ENCODE measurements at places on chromosomes 6 and 20.

- DNase-seq: no peak
Observed at GRCh38 chr6:142893088-142893487, 51.9 kb downstream of the HIVEP2 start.

- no peak for DNase-seq
Observed at GRCh38 chr6:109186012-109186411, 90.7 kb downstream of the CEP57L1 start.

GRCh38 chr6:21663966-21664313 lies 70.4 kb downstream of the SOX4 start:
- no peak for DNase-seq

GRCh38 chr6:40848038-40848437 lies 191.0 kb downstream of the UNC5CL start:
- DNase-seq: no peak

DNA sequence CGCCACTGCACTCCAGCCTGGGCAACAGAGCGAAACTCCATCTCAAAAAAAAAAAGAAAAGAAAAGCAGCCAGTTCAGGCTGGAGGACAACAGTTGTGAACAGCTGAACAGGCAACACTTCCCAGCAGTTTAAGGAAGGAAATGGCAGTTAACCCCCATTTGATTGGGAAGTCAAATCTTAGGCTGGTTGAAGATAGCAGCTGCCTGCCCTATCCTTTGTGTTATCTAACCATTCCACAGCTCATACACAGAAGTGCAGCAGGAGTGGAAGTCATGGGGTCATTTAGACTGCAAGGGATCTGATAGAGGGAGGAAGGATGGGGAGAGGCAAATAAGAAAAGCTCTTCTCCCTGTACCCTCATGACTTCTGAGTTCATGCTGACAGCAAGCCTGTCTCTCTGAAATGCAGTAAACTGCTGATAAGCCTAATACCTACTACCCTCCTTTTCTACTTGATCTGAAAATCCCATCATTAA lies 35.3 kb downstream of the KCTD20 start:
- no peak for DNase-seq

DNA sequence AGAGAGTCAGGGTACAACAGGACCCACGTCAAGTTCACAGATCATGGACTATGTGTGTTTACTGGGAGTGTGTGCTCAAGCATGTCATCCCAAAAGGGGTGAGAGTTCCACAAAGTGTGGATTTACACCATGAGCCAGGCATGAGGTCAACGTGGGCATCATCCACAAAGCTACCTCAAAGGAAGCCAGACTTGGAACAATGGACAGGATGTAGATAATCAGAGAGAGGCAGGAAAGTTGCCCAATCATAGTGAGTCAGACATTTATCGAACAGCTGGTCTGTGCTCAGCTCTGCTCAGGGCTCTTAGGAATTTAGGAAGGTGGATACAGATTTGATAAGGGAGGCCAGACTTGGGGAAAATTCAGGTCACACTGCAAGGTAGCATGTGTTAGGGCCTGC lies 317.2 kb upstream of the CDYL start:
- no peak for DNase-seq

- no peak for DNase-seq
Observed at GRCh38 chr6:35294308-35294945, 3.2 kb upstream of the DEF6 start.

- DNase-seq: no peak
Observed at GRCh38 chr6:131858765-131859415, 51.1 kb downstream of the ENPP1 start.

DNA sequence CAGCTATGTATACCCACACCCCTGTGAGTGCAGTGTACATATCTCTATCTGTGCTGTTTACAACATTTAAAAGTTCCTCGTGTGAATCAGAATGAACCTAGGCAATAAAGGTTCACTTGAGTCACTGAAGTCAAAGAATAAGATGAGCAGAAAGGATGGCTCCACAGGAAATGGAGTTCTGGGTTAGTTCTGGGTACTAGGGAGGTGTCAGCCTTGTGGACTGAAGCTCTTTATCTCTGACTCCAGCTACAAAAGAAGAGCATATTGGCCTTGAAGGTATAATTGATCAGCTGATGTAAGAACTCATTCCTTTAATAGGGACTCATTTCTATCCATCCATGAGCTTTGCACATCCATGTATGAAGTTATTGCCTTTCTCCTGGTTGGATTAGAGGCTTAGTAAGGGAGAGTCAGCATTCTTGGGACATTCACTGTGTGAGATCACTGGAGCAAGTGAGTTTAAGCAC lies 73.9 kb upstream of the BACH2 start:
- DNase-seq: no peak

GRCh38 chr6:109695468-109695867 lies 4.4 kb downstream of the FIG4 start:
- DNase-seq: no peak

- no peak for DNase-seq
Observed at GRCh38 chr6:52116605-52116948, 29.2 kb upstream of the PKHD1 start.

DNA sequence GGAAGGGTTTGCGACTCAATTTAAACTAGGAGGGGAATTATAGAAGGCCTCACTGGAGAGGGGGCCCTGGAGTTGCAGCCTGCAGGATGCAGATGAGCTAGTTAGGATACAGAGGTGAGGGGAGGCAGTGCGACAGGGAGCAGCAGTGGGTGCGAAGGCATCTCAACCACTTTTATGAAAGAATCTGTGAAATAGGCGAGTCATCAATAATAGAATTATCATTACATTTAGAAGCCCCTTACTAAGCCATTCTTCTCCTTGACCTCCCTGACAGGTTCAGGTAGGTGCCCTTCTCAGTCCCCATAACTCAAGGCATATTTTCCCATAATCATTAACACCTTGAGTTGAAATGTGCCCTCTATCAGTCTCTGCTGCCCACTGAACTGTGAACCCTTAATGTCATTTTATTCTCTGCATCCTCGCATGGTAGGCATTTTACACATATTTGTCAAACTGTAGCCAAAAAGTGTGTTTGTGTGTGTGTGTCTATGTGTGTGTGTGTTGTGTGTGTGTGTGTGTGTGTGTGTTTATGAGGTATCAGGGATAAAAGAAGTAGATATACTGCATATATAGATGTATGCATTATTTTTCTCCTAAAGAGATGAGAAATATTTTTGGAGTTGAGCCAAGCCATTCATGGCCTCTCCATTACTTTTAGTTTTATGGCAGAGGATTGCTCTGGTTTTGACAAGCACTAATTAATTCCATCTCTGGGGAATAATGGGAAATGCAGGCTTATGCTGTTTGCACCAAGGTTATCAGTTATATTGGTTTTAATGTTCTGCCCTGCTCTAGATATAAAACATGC lies 898.8 kb downstream of the KIF16B start:
- DNase-seq: no peak

DNA sequence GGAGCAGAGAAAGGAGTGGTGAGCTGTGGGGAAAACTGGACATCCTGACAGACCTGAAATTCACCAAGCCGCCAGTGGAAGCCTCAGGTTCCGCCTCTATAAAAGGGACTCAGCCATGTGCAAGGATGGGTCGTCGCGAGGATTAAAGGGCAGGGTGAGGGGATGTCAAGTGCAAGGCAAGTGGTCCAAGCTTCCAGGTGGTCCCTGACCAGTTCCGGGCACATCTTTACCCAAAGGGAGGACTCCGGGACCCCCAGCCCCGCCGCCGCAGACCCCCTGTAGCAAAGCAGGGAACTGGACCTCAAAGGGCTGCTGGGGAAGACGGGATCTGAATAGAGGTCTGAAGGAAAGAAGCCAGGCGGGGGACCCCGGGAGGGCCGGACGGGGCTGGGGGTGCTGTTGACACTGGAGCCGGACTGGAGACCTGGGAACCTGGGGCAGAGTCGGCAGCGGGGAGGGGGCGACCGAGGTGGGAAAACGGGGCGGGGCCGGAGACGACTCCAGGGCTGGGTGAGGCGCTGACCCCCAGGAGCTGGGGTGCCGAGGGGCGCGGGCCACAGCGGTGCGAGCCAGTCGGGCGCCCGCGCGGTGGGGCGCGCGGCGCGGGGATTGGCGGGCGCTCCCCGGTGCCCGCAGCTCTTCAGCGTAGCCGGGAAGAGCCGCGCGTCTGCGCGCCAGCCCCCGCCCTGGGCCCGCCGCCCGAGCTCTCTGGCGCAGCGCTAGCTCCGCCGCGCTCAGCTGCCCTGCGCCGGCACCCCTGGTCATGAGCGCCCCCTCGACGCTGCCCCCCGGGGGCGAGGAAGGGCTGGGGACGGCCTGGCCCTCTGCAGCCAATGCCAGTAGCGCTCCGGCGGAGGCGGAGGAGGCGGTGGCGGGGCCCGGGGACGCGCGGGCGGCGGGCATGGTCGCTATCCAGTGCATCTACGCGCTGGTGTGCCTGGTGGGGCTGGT lies at the start of gene SSTR4:
Gene SSTR4, plus strand, starts transcription at position 592 of the 951 bp plus-strand sequence. Its CDS starts 172 bp downstream, at position 764.
- DNase-seq: peak; percentile 63

DNA sequence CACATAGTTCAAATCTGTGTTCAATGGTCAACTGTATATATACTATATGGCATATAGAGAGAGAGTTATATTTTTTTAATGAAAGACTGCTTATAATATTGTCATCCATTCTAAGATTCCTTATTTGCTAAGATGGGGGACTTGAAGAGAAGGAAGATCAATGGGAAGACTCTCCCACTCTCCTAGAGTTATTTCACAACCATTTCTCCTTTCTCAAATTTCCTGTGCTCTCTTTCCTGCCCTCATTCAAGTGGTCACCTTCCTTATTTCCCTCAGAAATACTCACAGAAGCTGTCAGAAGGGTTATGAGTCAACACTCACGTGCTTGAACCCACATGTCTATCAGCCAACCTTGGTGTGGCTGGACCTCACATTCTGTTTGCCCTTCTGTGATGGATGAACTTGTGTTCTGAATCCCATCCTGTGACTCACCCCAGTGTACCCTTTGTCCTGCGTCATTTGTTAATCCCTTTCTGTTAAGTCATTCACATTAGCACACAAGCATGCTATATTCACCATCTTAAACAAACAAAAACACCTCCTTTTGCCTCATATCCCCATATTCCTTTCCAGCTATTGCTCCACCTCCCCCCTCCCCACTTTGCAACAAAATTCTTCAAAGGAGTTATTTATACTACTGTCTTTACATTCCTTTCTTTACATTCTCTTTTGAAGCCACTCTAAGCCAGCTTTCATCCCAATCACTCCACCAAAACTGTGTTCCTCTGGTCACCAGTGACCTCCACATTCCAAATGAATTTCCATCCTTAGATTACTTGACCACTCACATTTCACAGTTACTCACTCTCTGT lies 279.3 kb upstream of the TCF21 start:
- no peak for DNase-seq

GRCh38 chr6:149985481-149985937 lies 21.8 kb downstream of the ULBP1 start:
- no peak for DNase-seq

DNA sequence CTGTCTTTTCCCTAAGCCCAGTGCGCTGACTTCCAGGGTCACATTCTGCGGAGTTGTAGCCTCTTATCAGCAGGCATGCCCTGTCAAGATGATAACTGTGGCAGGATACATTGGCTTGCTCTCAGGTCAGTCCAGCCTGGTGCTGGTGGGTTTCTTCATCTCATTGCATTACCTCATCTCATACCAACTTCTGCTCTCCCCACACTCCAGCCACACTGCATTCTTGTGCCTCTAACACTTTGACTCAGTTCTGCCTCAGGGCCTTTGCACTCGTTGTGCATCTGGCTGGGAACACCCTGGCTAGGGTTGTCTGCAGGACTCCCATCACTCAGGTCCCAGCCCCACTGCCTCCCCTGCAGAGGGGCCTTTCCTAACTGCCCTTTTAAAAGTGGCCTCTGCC lies 110.3 kb upstream of the BACH2 start:
- DNase-seq: no peak

DNA sequence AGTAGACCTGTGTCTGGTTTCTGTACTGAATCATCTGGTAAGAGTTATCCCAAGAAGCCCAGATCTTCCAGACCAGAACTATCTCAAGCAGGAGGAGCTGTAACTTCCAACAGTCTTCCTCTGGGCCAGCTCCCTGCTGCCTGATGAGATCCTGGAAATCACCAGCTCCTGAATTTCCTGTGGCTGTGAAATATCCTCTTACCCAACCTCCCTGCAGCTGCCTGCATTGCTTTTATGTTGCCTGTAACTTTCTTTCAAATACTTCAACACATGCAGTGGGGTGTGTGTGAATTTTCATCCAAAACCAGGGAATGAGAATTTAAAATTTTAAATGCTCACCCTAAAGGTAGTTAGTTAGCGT lies 160.5 kb upstream of the LAMP5 start:
- no peak for DNase-seq

GRCh38 chr6:126926926-126927325 lies 191.5 kb upstream of the RSPO3 start:
- DNase-seq: no peak

DNA sequence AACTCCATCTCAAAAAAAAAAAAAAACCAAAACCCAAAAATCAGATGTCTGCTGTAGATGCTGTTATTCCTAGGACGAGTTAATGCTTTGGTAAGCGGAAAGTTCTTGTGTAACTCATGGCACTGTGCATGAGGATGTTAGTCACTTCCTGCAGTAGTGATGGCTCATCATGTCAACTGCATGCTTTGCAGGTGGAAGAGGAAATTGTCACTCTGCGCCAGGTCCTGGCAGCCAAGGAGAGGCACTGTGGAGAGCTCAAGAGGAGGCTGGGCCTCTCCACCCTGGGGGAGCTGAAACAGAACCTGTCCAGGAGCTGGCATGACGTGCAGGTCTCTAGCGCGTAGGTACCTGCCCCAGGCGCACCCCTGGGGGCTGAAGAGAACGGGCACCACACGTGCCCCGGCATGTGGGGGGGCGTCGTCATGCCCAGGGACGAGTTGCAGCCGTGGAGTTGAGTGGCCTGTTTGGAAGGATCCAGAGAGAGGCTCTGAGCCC lies 8.5 kb downstream of the TPD52L2 start:
- DNase-seq: no peak

- no peak for DNase-seq
Observed at GRCh38 chr6:35055891-35056290, 85.2 kb downstream of the TCP11 start.

GRCh38 chr20:41398408-41398807 lies 31.8 kb upstream of the EMILIN3 start:
- no peak for DNase-seq

GRCh38 chr6:30938730-30939129 lies 2.0 kb upstream of the MUCL3 start:
- no peak for DNase-seq

DNA sequence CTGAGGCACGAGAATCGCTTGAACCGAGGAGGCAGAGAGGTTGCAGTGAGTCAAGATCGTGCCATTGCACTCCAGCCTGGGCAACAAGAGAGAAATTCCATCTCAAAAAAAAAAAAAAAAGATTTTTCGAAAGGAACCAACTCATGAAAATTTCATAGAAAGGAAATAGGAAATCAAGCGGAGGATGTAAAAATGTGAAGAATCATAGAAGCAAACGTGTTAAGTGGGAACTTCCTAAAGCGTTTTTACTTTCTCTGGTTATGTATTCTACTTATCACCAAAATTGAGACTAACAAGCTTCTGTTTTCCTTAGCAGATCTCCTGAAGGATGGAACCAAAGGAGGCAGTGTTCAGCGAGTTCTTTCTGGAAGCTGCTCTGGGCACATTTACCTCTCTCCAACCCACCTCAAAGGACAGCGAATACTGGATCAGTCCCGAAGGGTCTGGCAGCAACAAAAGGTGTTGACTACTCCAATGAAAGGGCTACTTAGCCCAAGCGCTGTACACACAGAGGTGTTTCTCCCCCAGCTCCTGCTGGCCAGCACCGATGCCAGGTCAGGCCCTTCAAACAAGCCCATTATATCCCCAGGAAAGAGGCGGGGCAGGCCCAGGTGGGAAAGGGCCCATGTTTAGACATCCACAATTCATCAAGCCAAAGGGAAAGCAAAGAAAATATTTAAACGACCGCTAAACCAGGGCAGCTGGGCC lies 327.5 kb upstream of the JARID2 start:
- no peak for DNase-seq
